ENCODE measurements at places on chromosomes 16 and 17.

- DNase-seq, result no peak
Measured at GRCh38 chr16:72126429-72126765, 32.8 kb downstream of the DHX38 start.

GRCh38 chr17:31122746-31123145 lies 28.0 kb downstream of the NF1 start:
- DNase-seq, result no peak

GRCh38 chr17:77425791-77426641 lies 285.2 kb downstream of the SEC14L1 start:
- no peak for DNase-seq

DNA sequence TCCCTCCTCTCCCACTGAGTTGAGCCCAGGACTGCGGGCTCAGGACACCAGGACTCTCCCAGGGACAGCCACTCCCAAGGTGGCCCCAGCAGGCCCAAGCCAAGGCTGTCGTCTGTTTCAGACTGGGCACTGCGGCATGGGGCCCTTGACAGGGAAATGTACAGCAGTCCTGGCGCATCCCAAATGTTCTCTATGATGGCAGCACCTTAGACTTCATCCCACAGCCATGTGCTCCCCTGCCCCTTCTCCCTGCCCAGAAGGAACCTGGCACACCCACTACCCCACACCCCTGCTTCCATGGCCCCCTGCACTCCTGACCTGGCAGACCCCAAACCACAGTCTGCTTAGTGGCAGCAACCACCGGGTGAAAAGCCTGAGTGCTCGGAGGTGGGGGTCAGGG lies 18.2 kb downstream of the RBFOX3 start:
- DNase-seq, result no peak

DNA sequence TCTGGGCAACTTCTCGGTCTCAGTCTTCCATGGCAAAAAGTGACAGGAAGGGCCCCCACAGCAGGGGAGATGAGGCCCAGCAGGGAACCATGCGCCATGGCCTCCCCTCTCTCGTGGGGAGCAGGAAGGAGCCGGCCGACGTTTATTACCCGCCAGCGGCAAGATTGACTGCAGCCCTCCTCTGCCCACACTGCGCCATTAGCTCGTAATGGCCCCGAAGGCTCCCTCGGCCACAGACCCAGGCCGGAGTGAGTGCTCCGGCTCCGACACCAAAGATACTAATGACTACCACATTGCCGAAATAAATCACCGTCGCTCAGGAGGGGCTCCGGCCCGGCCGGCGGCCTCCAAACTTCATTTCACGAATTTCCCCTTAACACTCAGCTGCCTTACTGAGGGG lies 226.9 kb downstream of the C16orf78 start:
- no peak for DNase-seq

- DNase-seq, result peak; percentile 10
Measured at GRCh38 chr17:9432134-9432885, 143.3 kb downstream of the STX8 start.
